ENCODE measurements at places on chromosomes 3 and 15.

DNA sequence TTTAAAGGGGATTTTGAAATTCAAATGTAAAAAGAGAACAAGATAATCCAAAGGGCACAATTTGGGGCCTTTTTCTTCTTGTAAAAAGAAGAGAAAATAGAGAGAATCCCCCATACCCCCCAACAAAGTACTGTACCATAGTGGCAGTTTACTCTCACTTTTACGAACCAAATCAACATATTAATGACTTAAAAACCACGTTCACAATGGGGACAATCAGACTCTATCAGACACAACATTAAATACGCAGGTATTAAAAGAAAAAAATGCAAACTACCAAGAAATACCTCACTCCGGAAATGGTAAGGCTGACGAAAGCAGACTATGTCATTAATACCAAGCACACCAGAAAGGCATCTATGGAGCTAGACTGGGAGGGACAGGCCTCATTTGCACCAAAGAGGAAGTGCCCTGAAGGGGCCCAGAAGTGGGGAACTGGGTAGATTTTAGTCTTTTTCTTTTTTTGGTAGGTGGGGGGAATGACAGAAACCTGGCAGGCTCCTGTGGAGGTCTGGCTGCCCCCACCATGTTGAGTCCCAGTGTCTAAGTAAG lies 134.3 kb downstream of the TIGIT start:
- no peak for DNase-seq

DNA sequence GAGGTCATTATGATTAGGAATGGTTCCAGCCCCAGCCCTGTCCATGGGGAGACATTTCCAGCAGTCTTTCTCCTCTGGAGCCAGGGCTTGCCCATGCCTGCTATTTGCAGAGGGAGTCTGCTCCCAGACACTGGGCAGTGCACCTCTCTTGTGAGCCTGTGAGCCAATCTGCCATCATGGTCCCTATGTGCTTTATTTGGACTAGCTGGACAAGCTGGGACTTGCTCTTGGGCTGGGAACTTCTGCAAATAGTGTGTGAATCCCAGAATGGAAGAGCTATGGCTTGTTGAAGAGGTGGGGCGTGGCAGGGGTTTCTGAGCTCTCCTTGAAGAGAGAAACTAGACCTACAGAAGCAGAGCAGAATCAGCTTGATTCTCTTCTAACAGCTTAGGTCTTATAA lies 53.7 kb upstream of the KY start:
- DNase-seq, result no peak

DNA sequence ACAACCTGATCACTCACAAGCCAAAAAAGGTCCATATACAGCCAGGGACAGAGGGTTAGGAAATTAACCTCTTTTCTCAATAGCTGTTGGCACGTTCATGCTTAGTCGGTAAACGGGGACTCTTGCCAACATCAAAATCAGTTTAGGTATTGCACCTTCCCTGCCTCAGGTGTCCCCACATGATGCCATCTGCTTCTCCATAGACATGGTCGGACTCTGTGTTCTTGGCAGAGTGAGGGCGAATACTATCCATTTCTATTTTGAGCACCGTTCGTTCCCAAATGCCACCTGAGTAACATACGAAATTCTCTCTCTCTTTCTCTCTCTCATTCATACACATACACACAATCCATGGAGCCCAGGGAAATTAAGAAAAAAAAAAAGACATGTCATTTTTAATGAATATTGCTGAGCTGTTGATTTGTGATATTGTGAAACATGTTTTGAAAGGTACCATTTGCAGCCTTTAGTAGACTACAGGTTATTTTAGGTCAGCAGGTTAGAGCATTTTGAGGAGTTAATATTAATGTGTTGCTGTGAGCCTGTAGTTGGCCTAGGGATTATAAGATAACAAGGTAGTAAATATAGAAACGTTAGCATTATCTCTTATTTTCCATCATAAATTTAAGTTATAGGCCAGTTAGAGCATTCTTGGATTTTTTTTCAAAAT lies 78.5 kb downstream of the GHSR start:
- no peak for DNase-seq

DNA sequence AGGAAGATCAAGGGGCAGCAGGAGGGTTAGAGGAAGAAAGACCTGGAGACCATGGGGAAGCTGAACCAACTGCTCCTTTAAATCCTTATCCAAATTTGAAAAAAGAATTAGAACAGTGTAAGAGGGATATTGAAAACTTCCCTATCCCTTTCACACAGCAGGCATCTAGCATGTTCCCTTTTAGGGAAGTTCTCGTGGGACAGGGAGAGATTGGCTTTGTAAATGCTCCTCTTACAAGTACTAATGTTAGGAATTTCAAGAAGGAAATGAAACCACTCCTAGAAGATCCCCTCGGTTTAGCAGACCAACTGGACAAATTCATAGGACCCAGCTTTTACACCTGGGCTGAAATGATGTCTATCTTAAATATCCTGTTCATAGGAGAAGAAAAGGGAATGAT lies 41.5 kb downstream of the PPCDC start:
- peak; percentile 41 for DNase-seq

GRCh38 chr3:108525256-108525655 lies 14.9 kb upstream of the MYH15 start:
- no peak for DNase-seq

DNA sequence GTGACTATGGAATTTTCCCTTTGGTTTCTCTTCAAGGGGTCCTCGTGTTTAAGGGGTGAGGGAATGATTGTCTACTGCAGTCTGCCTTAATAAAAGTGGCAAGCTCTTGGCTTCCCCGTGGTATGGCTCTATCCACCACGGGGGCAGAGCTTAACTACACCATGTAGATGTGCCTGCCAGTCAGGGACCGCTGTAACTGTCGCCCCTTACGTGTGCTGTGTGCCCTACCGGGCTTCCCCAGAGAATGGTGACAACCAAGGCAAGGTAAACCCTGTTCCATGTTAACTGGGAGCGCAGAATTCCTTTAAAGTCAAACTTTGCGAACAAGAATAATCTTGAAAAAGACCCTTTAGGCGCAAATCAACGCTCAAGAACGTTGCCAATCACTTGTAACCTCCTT lies 966 bp upstream of the C3orf80 start:
- DNase-seq, result no peak

DNA sequence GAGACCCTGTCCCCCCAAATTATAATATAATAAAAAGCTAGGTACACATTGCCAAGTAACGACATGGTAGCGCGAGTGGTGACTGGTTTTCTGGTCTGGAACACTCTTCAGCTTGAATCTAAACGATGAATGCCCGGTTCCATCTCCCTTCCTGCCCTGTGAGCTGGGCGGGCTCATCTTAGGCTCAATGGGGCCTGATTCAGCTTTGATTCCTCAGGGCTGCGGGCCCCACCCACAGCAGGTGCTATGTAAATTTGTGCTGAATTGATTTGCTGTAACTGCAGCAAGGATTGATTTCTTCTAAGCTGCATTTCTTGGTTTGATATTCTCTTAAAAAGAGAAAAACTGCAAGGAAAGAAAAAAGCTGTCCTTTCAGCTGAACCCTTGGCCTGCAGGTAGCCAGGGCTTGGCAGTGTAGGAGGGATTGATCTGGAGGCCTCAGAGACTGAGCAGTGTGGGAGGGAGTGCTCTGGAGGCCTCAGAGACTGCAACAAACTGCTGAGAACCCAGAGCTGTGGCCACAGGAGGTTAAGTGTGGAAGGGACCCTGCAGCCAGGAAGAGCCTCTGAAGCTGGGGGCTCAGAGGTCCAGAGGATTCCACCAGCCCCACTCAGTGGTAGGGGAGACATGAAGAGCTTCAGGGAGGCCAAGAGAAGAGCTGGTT lies 231.6 kb downstream of the XXYLT1 start:
- DNase-seq, result no peak

- DNase-seq, result peak; percentile 79
Measured at GRCh38 chr3:13479332-13479581, 849 bp upstream of the HDAC11 start.

DNA sequence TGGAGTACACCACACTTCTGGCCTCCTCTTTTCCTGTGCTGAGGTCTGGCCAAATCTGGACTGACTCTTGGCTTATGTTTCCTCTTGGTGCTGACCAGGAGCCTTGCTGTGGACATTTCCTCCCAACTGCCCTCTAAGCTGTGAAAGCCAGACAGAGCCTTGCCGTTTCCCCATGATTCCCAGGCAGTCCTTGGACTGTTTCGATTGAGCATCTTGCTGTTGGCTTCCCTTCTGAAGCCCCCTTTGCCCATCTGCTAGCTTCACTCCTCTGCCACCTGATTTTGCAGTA lies 110.5 kb downstream of the EPHB1 start:
- no peak for DNase-seq

- DNase-seq, result peak; percentile 82
Measured at GRCh38 chr3:74390121-74390877, 224.2 kb downstream of the CNTN3 start.

DNA sequence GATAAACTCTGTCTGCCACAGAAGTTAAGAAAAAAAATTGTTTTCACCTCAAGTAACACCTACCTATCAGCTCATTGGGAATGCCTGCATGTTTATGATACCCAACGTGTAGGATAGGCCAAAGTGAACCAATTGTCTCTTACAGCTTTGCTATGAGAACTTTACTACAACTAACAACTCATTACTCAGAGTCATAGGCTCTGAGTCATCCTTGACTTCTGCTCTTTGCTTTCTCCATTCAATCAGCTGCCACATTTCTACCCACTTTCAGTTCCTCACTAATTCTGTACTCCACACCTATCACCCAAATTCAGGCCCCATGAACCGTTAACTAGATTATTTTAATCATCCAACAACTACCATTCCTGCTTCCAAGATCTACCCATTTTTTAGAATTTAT lies 843.9 kb downstream of the TUSC7 start:
- peak; percentile 11 for DNase-seq

DNA sequence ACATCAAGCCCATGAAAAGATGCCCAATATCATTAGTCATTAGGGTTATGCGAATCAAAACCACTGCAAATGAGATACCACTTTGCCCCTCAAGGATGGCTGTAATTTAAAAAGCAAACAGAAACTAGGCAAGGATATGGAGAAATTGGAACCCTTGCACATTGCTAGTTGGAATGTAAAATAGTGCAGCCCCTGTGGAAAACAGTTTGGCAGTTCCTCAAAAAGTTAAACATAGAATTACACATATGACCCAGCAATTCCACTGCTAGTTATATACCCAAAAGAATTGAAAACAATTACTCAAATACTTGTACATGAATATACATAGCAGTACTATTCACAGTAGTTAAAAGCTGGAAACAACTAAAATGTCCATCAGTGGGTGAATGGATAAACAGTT lies 186.8 kb upstream of the CGNL1 start:
- DNase-seq, result peak; percentile 74

- peak; percentile 63 for DNase-seq
Measured at GRCh38 chr3:174949523-174949922, 90.4 kb downstream of the NAALADL2 start.

- DNase-seq, result peak; percentile 57
Measured at GRCh38 chr3:11392014-11392859, 120.0 kb downstream of the ATG7 start.

GRCh38 chr3:45055411-45056143 lies 29.5 kb downstream of the CLEC3B start:
- DNase-seq, result peak; percentile 57

DNA sequence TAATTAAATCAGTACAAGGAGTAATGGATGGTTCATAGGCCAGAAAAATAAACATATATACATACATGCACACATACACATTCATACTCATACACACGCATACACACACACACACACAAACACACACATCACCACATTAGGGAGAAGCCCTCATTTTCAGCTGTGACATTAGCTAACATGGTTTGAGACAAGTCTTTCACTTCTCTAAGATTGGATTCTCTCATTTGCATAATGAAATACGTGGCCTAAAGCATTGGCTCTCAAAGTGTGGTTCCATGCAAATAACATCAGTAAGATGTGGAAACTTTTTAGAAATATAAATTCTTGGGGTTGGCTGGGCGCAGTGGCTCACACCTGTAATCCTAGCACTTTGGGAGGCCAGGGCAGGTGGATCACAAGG lies 452.6 kb downstream of the TAFA4 start:
- no peak for DNase-seq

DNA sequence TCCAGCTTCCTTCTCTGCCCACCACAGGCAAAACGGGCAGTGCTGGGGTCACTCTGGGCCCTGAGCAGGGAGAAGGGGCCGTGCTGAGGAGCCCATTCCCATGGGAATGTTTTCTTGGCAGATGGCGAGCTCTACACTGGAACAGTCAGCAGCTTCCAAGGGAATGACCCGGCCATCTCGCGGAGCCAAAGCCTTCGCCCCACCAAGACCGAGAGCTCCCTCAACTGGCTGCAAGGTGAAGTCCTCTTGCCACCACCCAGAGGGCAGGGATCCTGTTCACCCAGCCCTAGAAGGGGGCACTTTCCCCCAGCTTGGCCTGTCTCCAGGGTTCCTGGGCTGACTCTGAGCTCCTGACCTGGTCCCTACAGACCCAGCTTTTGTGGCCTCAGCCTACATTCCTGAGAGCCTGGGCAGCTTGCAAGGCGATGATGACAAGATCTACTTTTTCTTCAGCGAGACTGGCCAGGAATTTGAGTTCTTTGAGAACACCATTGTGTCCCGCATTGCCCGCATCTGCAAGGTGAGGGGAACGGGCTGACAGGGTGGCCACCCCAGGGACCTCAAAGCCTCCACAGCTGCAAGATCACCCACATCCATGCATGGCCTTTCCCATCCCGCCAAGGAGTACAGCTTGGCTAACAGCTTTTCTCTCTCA lies 12.4 kb downstream of the CIB1 start:
- DNase-seq, result peak; percentile 84

Measured in muscle of leg (tissue), 16 donors.